ENCODE measurements at places on chromosomes 7 and 10.

DNA sequence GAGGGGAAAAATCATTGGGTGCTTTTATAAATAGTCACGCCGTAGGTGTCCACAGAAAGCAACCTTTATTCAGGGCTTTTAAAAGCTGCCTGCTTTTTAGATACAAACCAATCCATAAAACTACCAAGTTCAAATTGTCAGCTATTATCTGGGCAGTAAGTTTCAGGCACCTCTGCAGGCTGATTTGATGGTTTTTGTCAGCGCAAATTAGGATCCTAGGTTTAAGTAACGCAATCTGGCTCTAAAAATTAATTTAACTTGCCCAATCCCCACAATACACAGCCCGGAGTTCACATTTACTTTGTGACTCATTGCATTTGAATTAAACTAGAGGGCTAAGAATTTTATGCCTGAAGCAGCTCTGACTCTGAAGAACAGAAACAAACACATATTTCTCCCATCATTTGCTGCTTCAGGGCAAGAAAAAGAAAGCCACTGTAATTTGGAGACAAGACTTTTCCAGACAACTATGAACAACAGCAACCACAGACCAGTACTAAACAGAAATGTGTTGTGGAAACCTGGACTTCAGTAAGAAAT is 43.3 kb downstream of the NRP1 start:
- H3K4me3 ChIP-seq: no peak overlapping the region
- H3K36me3 ChIP-seq: no peaks in the 10 kb centered on the region
- no peaks in the 10 kb centered on the region for H3K27me3 ChIP-seq
- H3K4me1 ChIP-seq: peaks cover 18% of the 10 kb centered on the region

DNA sequence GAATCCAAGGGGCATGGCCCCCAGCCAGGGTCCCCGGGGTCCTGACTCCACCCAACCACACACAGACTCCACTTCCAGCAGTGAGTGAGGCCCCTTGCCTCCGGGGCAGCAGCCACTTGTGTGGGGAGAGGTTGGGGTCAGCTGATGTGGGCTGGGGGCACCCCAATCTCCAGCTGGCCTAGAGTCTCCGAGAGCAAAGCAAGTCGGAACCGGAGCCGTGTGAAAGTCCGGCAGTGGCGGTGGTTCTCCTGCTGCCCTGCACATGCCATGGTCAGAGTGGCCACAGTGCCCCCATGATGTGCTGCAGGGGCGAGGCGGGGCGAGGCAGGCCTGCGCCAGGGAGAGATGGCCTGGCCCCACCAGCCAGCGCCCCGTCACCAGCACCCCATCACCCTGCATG is 74.6 kb downstream of the PDGFA start:
- no peaks in the 10 kb centered on the region for H3K36me3 ChIP-seq
- H3K27me3 ChIP-seq: no peaks in the 10 kb centered on the region
- H3K27ac ChIP-seq: no peak overlapping the region
- no peak for DNase-seq
- H3K4me3 ChIP-seq: no peak overlapping the region

GRCh38 chr10:120609006-120609405 is 152.0 kb downstream of the PLPP4 start:
- no peak overlapping the region for H3K27ac ChIP-seq
- H3K4me3 ChIP-seq: no peak overlapping the region
- H3K27me3 ChIP-seq: no peaks in the 10 kb centered on the region
- no peaks in the 10 kb centered on the region for H3K36me3 ChIP-seq
- H3K4me1 ChIP-seq: no peaks in the 10 kb centered on the region

GRCh38 chr10:121633056-121633455 is 34.8 kb upstream of the FGFR2 start:
- H3K4me3 ChIP-seq: no peak overlapping the region
- no peak overlapping the region for H3K27ac ChIP-seq
- H3K27me3 ChIP-seq: no peaks in the 10 kb centered on the region
- H3K36me3 ChIP-seq: no peaks in the 10 kb centered on the region
- H3K4me1 ChIP-seq: peaks cover 45% of the 10 kb centered on the region

GRCh38 chr7:128026551-128026950 is 4.7 kb downstream of the LRRC4 start:
- no peaks in the 10 kb centered on the region for H3K27me3 ChIP-seq
- no peak for DNase-seq
- no peak overlapping the region for H3K4me3 ChIP-seq

DNA sequence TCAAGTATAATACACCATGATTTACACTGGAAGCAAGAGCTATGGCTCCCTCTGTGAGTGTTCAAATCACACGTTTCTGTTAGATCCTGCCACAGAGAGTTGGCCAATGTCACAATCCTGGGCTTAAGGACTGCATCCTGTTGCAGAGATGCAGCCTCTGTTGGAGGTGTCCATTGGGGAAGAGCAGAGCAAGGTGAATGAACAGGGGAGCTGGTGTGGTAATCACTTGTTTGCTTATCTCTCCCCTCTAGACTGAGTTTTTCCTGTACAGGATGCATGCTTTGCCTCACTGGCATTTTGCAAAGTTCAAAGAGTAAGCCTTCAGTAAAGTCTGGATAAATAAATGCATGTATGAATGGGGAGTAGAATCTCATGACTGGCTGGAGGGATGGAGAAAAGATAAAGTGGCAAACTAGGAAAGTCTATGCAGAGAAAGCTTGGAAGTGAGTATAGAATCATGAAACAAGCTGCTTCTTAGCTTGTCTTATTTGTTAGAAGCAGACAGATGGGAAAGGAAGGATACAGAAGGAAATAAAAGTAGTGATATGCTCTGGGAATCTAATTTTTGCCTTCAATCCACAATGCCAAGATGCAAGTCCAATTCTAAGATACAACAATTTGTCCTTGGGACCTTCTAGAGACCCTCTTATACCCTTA is 605.9 kb downstream of the KCNMA1 start:
- no peak overlapping the region for H3K27ac ChIP-seq
- no peaks in the 10 kb centered on the region for H3K36me3 ChIP-seq
- DNase-seq: no peak
- H3K4me3 ChIP-seq: no peak overlapping the region
- H3K27me3 ChIP-seq: no peaks in the 10 kb centered on the region
- no peaks in the 10 kb centered on the region for H3K4me1 ChIP-seq

GRCh38 chr10:43209651-43210141 is 57.2 kb downstream of the RASGEF1A start:
- H3K4me1 ChIP-seq: peaks cover 5% of the 10 kb centered on the region
- no peak overlapping the region for H3K27ac ChIP-seq
- no peaks in the 10 kb centered on the region for H3K27me3 ChIP-seq

Data from esophagus squamous epithelium (tissue), 5 donors.